ENCODE measurements at places on chromosomes 6 and 20.

GRCh38 chr20:48891235-48892048 is 30.1 kb upstream of the ARFGEF2 start:
- no peak for DNase-seq

- DNase-seq = no peak
These were observed 136.8 kb upstream of the RPS6KA2 start for GRCh38 chr6:166763606-166764472.

DNA sequence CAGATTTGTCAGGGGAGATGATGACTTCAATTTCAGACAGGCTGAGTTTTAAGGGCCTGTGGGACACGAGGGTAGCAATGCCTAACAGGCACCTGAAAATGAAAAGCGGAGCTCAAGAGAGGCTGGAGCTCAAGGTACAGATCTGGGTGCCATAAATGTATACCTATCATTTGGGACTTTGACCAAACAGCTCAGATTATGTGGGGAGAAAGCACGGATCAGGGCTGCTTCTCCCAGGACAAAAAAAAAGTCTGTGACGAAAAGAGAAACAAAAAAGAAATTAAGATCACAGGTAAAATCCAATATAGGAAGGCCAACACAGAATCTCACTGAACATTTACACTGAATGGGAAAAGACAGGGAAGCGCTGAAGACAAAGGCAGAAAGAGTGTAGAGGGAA is 1.9 kb downstream of the PRELID3B start:
- DNase-seq = no peak

GRCh38 chr20:4519534-4519933 is 202.2 kb upstream of the PRND start:
- peak; percentile 6 for DNase-seq

DNA sequence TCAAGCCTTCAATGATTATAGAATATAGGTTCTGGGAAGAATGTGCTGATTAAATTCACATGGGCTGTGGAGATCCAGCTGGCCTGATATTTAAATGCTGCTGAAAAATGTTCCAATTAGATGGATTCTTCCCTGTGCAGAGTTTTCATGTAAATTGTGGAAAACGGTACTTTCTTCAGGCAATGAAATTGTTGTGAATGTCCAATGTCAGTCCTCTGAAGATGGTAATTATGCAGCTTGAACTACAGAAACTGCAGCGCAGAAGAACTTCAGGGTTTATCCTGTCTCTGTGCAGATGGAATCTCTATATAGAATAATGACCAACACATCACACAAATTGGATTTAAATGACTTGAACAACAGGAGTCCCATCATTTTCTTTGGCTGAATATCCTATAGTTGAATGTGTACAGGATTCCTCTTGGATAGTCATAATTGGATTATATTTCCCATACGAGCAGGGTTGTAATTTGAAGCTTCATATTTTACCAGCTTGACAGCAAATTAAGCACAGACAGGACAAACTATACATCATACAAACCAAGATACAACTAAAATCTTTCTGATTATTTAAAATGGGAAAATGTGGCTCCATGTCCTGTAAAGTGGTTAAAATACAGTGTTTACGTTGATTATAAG is 82.3 kb downstream of the CAP2 start:
- no peak for DNase-seq

- DNase-seq = no peak
These were observed 150.0 kb upstream of the SLC22A16 start for GRCh38 chr6:110626442-110626841.

Data from stimulated activated CD4-positive, alpha-beta T cell treated with anti-CD3 and anti-CD28 coated beads, Interleukin-1b, Interleukin-23, amount 100 ng/mL, for 24 hours (primary cell).